ENCODE measurements at places on chromosomes 3 and 15. TPM values are rescaled to one million over a fixed set of nuclear protein-coding genes. Genes with fewer than 3 reads are reported as not detected.

- DNase-seq, result peak; percentile 24
Observed at GRCh38 chr15:35519541-35520149, 26.3 kb downstream of the DPH6 start.

- no peak for DNase-seq
Observed at GRCh38 chr3:73602170-73602569, 22.6 kb downstream of the PDZRN3 start.

- DNase-seq, result no peak
Observed at GRCh38 chr3:192850451-192850981, 67.1 kb downstream of the MB21D2 start.

- no peak for DNase-seq
Observed at GRCh38 chr3:71785532-71786216, 726 bp upstream of the PROK2 start.

DNA sequence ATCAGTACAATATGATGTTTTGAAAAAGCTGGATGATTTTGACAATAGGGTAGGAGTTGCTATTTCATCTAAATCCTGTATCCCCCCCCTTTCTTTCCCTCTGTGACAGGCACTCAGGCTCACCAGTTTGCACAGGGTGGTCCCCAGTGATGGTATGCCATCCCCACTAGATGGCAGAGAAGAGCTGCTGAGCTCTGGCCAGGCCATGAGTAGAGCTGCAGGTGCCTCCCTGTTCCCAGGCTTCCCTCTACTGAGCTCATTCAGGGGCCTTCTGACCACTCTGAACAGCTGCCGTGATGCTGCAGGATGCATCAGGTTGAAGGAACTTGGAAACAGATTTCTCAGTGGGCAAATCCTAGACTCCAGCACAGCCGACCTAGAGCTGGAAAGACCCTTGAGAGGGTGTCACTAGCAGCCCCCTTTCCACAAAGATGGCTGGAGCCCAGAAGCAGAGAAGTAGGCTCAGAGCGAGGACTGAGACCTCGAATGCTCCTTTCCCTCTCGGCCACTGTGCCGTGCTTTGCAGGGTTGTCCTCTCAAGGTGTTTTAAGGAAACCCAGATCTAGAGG, 45.1 kb downstream of the EFCAB12 start:
- DNase-seq, result peak; percentile 34

DNA sequence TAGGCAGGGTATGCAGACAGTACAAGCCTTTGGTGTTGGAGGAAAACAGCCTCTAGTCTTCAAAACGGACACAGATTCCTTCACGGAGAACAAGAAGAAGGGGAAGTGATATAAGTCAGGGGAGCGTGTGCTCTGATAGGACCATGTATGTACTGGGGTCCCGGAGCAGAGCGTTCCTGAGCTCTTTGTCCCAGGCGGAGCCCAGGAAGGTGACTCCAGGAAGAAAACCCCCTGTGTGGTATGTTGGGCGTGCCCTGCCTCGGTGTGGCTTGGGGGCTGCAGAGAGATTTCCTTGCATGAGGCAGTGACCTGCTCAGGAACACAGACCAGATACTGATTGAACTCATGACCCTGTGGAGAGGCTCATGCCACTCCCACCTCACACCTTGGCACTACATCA, 21.7 kb downstream of the MELTF start:
- DNase-seq, result no peak

- DNase-seq, result no peak
Observed at GRCh38 chr3:196974661-196975060, 6.0 kb upstream of the PIGZ start.

SAXO2 gene
- polyA plus RNA-seq, result not detected

DNA sequence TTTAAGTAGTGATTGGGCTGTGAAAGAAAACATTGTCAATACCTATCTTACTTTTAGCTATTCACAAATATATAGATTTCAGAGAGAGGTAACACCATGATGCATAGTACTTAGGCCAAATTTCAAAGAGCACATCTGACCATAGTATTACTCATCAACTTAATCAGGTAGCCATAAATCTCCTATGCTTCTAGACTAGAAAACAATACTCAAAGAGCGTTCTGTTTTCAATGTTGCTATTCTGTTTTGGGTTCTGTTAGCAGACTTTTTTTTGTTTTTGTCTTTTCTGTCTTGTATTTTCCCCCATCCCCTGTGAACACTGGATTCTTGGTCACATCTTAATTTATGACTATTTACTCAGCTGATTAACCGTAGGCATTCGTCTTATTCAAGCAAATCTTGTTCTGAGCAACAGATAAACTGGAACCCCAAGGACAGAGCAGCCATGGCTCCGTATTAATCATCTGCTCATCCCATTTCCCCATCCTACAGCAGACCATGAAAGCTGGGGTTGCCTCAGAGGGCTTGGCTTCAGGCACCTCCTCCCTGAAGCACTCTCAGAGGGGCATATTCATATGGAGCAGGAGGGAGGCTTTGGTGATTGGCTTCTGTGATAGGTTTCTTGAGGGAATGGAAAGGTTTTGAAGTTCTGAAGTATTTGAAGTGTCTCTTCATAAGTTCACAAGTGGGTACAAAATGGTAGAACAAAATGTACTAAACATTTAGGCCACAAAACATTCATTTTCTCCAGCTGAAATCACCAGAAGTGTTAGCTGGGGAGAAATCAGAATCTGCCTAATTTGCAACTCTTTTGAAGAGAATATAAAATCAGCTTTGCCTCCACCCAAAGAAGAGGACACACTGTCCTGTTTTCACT, 105.3 kb downstream of the TNIK start:
- no peak for DNase-seq

GOLIM4 gene
- 3.5 TPM for polyA plus RNA-seq

GOLGA8S gene
- 0.17 TPM for polyA plus RNA-seq

GRCh38 chr3:155585384-155585783, 159.5 kb downstream of the PLCH1 start:
- no peak for DNase-seq

GRCh38 chr15:99592145-99592791, 26.5 kb downstream of the MEF2A start:
- DNase-seq, result no peak

GRCh38 chr3:108298056-108298455, 1.7 kb downstream of the HHLA2 start:
- no peak for DNase-seq

DNA sequence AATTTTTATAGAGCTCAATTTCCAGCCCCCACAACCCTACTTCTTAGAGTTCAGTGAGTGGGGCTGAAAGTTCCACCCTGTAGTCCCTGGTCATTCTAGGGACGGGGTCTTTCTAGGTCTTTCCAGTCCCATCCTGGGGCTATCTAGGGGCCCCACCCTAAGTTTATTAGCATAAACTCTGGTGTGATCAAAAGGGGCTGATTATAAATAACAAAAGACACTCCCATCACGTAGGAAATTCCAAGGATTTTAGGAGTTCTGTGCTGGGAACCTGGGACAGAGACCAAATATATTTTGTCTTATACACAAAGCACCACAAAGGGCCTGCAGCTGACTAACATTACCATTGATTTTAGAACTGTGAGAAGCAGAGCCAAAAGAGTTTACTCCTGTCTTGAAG, 41.9 kb downstream of the RAD54L2 start:
- DNase-seq, result no peak

DNA sequence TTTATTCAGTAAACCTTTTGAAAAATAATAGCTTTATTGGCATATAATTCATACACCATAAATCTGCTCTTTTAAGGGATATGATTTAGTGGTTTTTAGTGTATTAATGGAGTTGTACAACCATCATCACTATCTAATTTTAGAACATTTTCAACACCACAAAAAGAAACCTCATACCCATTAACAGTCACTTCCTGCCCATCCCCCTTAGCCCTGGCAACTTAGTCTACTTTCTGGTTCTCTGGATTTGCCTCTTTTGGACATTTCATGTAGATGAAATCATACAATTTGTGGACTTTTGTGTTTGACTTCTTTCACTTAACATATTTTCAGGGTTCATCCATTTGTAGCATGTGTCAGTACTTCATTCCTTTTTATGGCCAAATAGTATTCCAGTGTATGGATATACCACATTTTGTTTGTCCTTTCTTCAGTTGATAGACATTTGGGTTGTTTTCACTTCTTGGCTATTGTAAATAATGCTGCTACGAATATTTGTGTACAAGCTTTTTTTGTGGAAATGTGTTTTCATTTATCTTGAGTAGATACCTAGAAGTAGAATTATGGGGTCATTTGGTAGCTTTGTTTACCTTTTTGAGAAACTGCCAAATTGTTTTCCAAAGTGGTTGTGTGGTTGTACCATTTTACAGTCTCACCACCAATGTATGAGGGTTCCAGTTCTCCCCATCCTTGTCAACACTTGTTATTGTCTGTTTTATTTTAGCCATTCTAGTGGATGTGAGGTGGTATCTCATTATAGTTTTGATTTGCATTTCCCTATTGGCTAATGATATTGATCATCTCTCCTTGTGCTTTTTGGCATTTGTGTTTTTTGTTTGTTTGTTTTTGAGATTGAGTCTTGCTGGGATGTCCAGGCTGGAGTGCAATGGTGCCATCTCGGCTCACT, 45.8 kb downstream of the SMAD3 start:
- peak; percentile 64 for DNase-seq

DNA sequence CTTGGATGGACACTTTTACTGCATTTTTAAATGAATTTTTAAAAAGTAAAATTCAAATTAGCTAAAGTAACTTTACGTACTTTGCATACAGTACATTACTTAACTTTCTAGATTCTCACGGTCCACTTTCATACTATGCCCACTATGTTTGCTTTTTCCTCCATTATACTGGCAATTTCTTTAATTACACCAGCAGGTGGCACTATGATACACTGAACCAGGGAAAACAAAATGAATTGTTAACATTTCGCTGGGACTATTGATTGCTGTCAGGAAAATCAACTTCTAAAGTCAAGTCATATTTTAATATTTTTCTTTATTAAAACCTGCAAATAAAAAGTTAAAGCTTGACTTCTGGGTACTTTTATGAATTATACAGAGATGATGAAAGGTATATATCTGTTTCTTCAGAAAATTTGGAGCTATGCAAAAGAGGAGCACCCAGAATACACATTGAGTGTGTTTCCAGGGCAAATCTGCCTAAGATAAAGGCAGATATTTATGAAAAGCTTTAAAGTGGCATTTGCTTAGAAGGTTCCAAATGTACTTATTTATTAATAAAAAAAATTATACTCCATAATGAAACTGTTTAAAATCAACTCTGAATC, 21.8 kb upstream of the POU1F1 start:
- DNase-seq, result peak; percentile 2

DNA sequence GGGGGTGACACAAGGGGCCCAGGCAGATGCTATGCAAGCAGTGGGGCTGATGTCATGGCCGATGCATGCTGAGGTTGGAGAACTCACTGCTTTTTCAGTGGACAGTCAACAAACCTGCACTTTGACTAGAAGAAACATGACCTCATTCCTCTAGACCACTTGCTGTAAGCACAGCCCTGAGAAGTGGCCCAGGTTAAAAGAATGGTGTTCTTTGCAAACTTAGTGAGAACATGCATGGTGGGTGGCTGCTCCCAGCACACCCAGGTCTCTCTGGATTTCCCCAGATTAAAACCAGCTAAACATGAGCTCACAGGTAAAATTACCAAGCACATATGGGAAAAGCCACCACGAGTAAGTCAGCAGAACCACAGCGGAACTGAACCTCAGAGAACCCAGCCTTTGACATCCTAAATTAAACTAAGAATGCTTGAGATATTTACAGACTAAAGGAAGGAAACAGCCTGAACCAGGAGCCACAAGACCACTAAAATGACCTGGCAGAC, 15.5 kb downstream of the DLEC1 start:
- DNase-seq, result no peak

GATA2 gene
- polyA plus RNA-seq, result not detected

PSTPIP1 gene
- 86.8 TPM for polyA plus RNA-seq

C3orf22 gene
- not detected for polyA plus RNA-seq

MESP2 gene
- polyA plus RNA-seq, result 0.67 TPM

SLC51A gene
- 1.1 TPM for polyA plus RNA-seq

ATP13A4 gene
- polyA plus RNA-seq, result 0.03 TPM

CHL1 gene
- polyA plus RNA-seq, result not detected

DNA sequence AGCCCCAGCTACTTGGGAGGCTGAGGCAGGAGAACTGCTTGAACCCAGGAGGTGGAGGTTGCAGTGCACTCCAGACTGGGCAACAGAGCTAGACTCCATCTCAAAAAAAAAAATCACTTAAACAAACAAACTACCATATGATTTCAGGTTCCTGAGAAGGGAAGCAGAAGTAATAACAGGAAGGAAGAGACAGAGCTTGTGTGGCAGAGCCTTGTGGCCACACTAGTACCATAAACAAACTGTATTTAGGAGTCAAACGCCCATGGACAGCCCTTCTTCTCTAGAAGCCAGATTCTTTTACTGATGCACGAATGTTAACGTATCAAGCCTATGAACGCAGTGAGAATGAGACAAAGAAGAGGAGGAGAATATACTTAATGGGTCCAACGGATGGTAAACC, 12.0 kb downstream of the MTMR10 start:
- DNase-seq, result peak; percentile 42

GALNT15 gene
- not detected for polyA plus RNA-seq

DNA sequence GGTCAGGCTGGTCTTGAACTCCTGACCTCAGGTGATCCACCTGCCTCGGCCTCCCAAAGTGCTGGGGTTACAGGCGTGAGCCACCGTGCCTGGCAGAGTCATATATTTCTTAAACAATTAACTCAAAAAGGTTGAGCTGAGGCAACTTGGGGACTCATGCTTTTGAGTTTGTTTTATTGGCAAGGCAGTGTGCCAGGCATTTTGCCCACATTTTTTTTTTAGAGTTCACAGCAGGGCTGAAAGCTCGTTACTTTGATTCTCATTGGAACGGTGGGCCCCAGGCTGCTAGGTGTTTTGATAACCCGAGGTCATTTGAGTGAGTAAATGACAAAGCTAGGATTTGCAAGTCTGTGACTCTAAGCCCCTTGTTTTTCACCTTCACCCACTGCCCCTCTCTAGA, 76.2 kb downstream of the CCK start:
- no peak for DNase-seq

GRCh38 chr3:121063628-121064027, 155.6 kb downstream of the STXBP5L start:
- DNase-seq, result no peak

DNA sequence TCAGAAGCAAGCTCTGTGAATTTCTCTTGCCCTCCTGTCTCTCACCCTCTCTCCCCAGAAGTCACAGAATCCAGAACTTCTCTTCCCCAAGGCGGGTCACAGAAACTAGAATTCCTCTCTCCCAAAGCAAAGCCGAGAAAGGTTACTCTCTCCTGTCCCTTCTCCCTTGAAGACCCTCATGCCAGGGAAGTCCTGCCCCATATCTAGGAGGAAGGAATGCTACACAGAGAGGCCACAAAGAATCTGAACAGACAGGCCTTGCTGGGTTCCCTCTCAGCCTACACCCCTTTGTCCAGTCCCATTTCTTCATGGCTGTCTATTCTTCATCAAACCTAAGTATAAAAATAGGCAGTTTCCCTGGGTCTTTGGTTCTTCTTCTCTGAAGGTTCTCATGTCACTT, 29.8 kb downstream of the ANP32A start:
- DNase-seq, result no peak

IMPG2 gene
- polyA plus RNA-seq, result 0.04 TPM

- DNase-seq, result no peak
Observed at GRCh38 chr3:182041668-182042291, 330.1 kb downstream of the SOX2 start.

Data from CD14-positive monocyte (primary cell).